ENCODE measurements at places on chromosomes 16 and 17. TPM values are rescaled to one million over a fixed set of nuclear protein-coding genes. Genes with fewer than 3 reads are reported as not detected.

The HEATR9 gene
- not detected for total RNA-seq

The PHB1 gene
- total RNA-seq: 249 TPM

The IKZF3 gene
- total RNA-seq: not detected

The NTN1 gene
- total RNA-seq: 10.4 TPM

The CLEC19A gene
- total RNA-seq: not detected

The LCMT1 gene
- 31.7 TPM for total RNA-seq

The COPZ2 gene
- total RNA-seq: not detected

The CAMKK1 gene
- 3.4 TPM for total RNA-seq

The TEKT1 gene
- not detected for total RNA-seq

The MMP15 gene
- 3.5 TPM for total RNA-seq

The CCL16 gene
- total RNA-seq: not detected

The TMIGD1 gene
- total RNA-seq: not detected

The RAB11FIP4 gene
- 0.05 TPM for total RNA-seq

The HIGD1B gene
- not detected for total RNA-seq

The PDIA2 gene
- total RNA-seq: 0.18 TPM
